Activated T-cell treated with anti-CD3 and anti-CD28 coated beads, Interleukin-2, amount 50 U/mL, for 4 hours (primary cell): ENCODE measurements at places on chromosomes 1 and 21. TPM values are rescaled to one million over a fixed set of nuclear protein-coding genes. Genes with fewer than 3 reads are reported as not detected.

DNA sequence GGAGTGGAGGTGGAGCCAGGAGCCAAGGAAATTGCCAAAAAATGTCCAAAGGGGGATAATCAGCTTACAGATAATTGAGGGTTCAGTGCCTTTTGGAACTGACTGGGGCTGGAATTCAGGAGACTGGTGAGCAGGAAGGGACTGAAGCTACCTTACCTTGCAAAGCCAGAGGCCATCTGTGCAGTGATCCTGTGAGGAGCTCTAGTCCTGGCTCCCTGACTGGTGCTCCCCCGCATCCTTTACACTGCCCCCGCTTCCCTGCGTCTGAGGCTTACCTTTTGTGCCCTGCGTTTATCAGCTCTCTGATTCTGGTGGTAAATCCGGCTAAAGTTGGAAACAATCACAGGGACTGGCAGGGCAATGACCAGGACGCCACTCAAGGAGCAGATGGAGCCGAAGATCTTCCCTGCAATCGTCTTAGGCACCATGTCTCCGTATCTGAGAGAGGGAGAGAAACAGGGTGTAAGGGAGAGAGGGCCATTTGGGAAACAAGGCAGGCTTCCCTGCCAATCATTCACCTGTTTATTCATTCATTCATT, 31.0 kb downstream of the DDX20 start:
- no peak for DNase-seq

NTMT2 gene
- total RNA-seq, result not detected

- DNase-seq, result no peak
These were observed 132.9 kb upstream of the GJB5 start for GRCh38 chr1:34621916-34622315.

DNA sequence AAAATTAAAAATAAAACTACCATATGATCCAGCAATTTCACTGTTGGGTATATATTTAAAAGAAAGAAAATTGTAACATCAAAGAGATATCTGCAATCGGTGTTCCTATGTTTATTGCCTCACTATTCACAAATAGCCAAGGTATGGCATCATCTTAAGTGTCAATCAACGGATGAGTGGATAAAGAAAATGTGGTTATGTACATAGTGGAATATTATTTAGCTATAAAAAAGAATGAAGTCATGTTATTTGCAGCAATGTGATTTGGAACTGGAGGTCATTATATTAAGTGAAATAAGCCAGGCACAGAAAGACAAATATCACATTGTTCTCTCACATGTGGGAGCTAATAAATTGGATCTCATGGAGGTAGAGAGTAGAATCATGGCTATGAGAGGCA, 76.3 kb downstream of the RD3 start:
- no peak for DNase-seq

TSPEAR gene
- total RNA-seq, result not detected

DNA sequence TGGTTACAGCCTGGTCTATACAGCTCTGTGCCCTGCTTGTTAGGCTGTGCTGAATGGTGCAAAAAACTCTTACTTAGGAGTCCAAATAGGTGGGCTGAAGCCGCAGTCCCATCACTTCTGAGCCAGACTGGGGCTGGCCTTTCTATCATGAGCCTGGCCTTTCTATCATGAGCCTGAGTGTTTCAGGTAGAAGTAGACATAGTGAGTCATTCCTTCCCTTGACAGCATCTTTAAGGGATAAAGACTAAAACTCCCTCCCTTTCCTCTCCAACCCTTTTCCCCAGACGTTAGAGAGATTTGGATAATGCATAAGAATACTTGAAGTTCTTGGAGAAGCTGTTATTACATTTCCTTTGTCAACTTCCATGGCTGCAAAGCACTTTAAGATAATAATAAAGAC, 46.5 kb upstream of the PARP1 start:
- no peak for DNase-seq

GABPA gene
- total RNA-seq, result 24.5 TPM

DNA sequence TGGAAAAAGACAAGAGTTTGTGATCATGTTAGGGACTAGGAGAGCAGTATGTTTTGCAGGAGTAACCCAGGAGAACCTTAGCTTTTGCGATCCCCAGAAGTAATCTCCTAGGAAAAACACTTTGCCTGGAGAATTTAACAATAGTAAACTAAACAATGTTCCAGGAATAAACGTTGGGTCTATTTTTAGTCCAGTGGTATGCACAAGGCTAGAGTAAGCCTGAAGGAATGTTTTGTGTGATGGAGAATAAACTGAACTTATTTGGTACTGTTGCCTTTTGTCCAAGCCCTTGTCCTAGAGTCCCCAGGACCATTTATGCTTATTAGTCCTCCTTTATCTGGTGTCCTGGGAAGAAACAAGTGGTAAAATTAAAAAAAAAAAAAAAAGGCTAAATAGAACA, 28.7 kb upstream of the RGS5 start:
- no peak for DNase-seq

- no peak for DNase-seq
These were observed 49.3 kb downstream of the ZC3H11B start for GRCh38 chr1:219563568-219563967.

SLC25A24 gene
- 9.7 TPM for total RNA-seq

CR1L gene
- total RNA-seq, result not detected

EMC1 gene
- 77.0 TPM for total RNA-seq

- DNase-seq, result no peak
These were observed 37.1 kb downstream of the TRAPPC10 start for GRCh38 chr21:44049182-44049581.

CFAP107 gene
- total RNA-seq, result not detected

TAF12 gene
- 36.5 TPM for total RNA-seq

DNA sequence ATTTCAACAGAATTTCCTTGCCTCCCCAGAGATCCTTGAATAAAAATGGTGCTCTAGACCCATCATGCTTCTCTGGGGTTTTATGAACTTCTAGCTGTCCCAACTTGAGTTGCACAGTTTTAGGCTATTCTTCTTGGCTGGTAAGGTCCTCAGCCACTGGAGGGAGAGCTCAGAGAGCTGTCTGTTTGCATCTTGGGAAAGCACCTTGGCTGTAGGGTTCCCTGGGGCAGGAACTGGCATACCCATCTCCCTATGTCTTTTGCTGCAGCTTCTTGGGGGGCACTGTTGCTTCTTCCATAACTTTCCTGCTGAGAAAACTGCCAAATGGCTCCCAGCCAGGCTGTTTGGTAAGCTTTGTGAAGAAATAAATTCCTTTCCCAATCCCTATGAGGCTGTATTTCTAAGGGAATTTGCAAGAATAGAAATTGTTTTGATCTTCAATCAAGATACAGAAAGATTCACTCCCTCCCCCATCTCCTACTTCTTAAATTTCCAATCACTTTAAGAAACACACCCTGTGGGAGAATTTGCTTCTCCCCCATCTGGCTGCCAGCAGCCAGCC, 8.2 kb upstream of the FMOD start:
- no peak for DNase-seq

TTC22 gene
- total RNA-seq, result 2.8 TPM

HRNR gene
- total RNA-seq, result not detected

GRCh38 chr1:246724731-246725095, 504 bp downstream of the SCCPDH start:
- DNase-seq, result no peak

- no peak for DNase-seq
These were observed 88.4 kb downstream of the PDE4B start for GRCh38 chr1:65881067-65881594.

STX12 gene
- total RNA-seq, result 18.5 TPM

DNA sequence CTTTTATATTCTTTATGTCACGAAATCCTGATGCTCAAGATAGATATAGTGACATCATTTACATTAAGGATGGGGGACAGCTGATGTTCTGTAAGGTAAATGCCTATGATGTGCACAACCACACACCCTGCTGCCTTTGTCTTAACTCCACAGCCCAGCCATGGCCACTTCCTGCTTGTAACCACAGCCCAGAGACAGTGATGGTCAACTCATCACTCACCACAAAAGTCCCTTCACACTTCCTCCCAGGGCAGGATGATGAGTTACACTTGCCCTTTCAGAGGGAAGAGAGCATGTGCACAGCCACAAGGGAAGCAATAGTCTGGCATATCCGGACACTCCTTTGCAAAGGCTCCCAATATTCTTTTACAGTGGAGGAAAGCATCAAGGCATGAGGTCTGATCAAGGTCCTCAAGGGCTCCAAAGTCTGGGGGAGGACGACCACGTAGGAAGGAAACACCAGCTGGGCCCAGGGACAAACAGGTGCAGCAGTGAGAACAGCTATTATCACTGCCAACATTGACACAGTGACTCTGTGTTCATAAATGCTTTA, 53.8 kb downstream of the PLPP3 start:
- DNase-seq, result no peak

ABCA4 gene
- not detected for total RNA-seq

DNA sequence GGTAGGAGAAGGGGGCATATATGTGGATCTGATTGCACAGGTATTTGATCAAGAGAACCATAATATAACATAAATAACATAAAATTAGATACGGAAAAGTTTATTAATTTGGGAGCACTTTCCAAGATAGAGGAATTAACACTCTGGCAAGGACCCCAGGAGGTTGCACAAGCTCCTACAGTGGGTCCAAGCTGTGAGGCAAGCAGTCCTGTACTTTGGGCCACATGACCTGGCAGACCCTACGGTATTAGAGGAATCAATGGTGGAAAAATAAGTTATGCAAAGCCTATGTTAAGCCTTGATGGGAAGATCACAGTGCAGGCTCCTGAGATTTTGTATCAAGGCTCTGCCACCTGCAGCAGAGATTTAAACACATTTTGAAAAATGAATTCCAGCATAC, 220.1 kb downstream of the COL24A1 start:
- DNase-seq, result no peak

- DNase-seq, result no peak
These were observed 7.6 kb upstream of the SLC19A1 start for GRCh38 chr21:45549626-45550463.

AGMAT gene
- 21.2 TPM for total RNA-seq

UBE2U gene
- total RNA-seq, result not detected

- DNase-seq, result no peak
These were observed 21.5 kb upstream of the LAMTOR5 start for GRCh38 chr1:110428946-110429345.
